Activated naive CD4-positive, alpha-beta T cell treated with anti-CD3 and anti-CD28 coated beads for 36 hours (primary cell): ENCODE measurements at places on chromosomes 7 and 10.

DNA sequence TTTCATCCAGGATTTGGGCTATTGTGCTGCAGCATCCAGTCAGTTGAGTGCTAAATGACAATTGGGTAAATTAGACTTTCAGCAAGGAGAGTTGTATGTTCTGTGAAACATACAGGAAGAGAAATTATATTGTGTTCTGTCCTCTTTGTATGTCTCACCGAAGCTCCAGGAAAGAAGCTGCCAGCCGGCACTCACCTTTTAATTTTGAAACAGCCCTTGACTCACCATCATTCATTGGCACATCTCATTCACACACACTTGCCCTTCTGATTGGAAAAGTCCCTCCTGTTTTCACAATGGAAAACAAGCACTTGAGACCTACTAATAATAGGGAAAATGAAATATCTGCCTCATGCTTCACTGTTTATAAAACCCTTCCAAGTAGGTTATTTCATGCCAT lies 495.6 kb downstream of the RPS24 start:
- DNase-seq = no peak

- no peak for DNase-seq
These were observed 399.0 kb downstream of the GRID1 start for GRCh38 chr10:85967594-85967993.

- no peak for DNase-seq
These were observed 42.5 kb downstream of the TACR2 start for GRCh38 chr10:69374242-69374641.

DNA sequence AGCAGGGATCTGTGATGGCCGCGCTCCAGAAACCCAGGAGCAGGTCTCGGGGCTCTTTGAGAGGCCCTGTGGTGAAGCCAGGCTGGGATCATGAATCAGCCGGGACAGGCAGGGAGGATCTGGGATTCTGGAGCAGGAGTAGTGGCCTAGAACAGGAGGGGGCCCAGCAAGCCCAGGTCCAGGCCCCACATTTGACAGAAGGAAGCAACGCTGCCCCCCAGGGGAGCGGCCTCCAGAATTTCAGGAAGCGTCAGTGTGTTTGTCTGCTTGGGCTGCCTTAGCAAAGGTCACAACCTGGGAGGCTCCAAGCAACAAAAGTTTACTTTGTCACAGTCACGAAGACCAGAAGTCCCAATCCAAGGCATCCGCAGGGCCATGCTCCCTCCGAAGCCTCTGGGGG lies 36.8 kb downstream of the CLRN3 start:
- DNase-seq = no peak

GRCh38 chr10:68284062-68285001 lies 47.5 kb upstream of the HNRNPH3 start:
- no peak for DNase-seq

GRCh38 chr7:45568536-45569289 lies 5.5 kb upstream of the ADCY1 start:
- DNase-seq = no peak

- DNase-seq = peak; percentile 100
These were observed at the start of gene FBXO24 for GRCh38 chr7:100586266-100587025. FBXO24 (plus strand) TSS chr7:100586328; CDS start chr7:100586626, 298 bp downstream.

- DNase-seq = no peak
These were observed 80.2 kb downstream of the PRTFDC1 start for GRCh38 chr10:24872049-24872789.

GRCh38 chr7:50317697-50318669 lies 13.5 kb downstream of the IKZF1 start:
- DNase-seq = peak; percentile 50

GRCh38 chr7:18693406-18693805 lies 197.9 kb downstream of the HDAC9 start:
- no peak for DNase-seq

- DNase-seq = peak; percentile 43
These were observed 78.5 kb downstream of the SHH start for GRCh38 chr7:155733582-155734444.

DNA sequence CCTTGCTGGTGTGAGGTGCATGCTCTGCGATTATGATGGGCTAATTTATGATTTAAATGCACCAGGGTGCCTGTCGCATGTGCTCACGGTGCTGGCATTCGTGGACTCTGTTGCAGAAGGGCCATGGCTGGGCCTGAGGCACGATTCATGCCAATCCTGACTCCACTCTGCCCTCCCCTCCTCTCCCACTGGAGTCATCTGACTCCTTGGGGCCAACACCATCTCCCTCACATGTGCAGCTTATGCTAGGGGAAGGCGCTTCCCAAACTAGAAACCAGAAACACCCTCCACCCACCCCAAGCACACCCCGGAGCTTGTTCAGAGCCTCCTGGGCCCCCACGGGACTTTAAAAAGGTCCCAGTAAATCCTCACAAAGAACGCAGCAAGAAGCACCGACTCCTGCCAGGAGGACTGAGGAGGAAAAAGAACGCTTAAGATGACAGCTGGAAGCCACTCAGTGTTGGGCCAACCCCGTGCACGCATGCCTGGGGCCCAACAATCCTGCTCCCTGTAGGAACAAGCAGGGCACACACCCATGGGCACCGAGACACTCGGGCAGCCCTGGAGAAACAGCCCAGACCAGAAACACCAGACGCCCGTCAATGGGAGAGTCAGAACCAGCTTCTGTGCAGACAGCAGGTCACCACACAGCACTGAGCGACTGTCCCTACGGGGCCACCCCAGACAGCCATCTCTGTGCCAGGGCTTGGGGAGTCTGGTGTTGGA lies 14.1 kb downstream of the BRI3 start:
- no peak for DNase-seq

GRCh38 chr7:128200376-128200775 lies 40.7 kb upstream of the LEP start:
- DNase-seq = no peak

GRCh38 chr10:131641231-131641630 lies 259.6 kb upstream of the PPP2R2D start:
- peak; percentile 63 for DNase-seq

DNA sequence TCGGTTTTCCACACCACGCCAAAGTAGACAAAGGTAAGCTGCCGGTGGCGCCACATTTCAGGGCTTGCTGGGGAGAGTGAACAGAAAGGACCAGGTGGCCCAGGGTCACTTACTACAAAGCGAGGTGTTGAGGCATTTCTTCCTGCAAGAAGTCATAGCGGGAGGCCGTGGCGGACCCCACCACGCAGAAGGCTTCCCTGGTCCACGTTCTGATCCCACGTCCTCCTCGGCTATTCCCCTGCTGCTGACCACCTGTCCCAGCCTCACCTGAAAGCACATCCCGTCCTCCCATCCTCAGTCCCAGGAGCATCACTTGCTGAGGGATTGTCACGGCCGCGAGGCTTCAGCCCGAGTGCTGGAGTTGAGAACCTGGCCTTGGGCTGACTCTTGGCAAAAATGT lies 139.2 kb downstream of the DYNC2I1 start:
- no peak for DNase-seq

DNA sequence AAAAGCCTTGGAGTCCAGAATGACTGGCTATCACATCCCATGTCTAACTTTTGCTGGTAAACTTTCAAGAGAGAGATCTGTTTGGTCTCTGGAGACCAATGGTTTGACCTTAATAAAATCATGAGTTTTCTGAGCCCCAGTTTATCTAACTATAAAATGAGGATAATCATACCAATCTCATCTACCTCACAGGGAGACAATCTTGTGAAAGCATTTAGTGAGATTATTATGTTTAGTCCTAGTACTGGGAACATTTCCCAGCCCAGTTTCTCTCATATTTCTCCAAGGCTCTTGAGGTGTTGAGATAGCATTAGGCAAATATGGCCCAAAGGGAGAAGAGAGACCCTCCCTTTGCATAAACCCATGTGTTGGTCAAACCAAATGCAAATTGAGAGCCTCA lies 25.8 kb downstream of the ABCC2 start:
- DNase-seq = no peak

GRCh38 chr7:25235471-25235870 lies 7.2 kb upstream of the NPVF start:
- DNase-seq = no peak

DNA sequence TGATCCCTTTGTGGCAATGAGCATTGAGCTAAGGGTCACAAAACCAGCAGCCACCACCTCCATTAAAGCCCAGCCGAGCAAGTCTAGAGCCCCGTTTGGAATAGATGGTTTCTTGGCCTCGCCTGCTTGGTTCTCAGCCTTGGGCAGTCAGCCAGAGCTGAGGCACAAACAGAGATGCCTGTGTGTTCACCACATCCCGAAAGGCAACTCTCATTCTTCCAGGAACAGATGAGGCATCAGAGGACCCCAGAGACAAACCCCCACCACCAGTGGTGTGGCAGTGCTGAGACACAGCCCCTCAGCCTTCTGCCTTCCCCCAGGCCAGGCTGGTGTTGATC lies 203.3 kb upstream of the ZMIZ1 start:
- no peak for DNase-seq

DNA sequence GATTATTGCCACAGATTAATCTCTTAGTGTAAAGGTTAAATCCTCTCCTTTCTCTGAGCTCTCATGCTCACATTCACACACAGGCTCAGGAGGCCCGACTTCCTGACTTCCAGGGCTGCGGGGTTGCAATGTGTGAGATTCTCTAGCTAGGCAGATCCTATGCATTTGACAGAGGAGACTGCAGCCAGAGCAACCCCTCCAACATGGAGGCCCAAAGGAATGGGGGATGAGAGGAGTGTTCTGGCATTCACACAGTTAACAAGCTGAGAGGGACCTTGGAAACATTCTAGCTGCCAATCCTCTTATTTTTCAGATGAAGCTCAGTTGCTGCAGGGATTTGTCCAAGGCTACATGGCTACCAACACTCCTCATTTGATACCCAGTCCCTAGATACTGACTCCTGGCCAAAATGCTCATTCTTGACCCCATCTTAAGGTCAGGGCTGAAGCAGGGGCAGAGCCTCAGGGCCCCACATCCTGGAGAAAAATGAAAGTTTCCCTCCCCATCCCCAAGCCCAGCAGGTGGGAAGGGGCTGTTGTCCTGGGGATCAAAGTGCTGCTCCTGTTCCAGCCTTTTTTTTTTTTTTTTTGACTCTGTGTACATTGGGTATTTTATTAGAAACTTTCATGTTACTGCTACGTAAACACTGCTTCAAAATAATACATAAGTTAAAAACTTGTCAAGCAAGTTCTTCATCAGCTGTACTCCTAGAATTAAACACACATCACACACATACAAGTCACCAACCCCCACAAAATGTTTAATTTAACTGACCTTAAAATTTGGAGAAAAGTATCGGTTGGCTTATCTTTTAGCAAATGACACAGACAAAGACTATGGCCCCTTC lies 325.6 kb downstream of the PLXNA4 start:
- DNase-seq = no peak

GRCh38 chr7:101156866-101157589 lies 2.8 kb downstream of the AP1S1 start:
- no peak for DNase-seq

GRCh38 chr7:391411-391951 lies 101.5 kb downstream of the FOXL3 start:
- no peak for DNase-seq

DNA sequence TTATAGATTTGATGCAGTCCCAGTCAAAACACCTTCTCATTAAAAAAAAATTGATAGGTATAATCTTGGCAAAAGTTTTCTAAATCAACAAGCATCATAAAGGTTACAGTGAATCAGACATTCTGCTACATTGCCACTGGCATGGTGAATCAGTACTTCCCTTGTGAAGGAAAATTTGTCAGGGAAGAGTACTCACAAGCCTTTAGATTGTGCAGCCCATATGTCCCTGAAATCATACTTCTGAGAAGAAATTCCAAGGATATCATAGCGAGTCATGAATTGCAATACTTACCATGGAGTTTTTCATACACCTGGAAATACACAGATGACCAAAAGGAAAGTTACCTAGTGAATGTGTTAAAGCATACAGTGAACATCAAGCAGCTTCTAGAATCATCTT lies 17.2 kb downstream of the VSTM2A start:
- DNase-seq = no peak

DNA sequence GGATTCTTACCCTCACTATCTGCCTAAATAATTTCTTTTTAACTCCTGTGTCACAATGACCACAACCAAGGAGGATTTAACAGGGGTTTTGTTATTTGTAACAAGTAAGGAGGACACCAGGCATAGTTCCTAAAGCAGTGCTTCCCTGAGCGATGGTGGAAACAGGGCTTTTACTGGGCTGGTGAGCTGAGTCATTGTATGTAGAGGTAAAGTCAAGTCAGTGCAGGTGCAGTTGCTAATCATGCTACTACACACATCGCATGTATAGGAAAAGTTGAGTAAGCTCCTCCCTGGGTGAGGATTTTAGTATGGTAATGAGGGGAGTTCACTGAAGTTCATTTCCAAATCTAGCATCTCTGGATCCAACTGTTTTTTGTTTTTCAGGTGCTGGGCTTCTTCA lies 22.9 kb upstream of the ABCA13 start:
- DNase-seq = no peak

DNA sequence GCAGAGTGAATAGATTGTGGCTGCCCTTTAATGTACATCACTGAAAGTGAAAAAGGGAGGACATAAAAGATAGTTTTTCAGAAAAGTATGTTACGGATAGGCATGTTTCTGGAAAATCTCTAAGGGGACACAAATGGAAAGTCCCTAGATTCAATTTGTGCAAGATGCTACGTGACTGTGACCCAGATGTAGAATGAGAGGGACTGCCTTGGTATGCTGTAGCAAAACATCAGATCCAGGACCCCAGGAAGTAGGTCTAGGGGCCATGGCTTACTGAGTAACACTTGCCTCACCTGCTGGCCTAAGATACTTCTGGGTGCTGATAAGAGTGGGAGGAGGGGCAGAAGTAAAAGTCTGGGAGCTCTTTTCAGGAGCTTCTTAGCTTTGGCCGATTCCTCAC lies 191.2 kb upstream of the PHYHIPL start:
- DNase-seq = no peak

DNA sequence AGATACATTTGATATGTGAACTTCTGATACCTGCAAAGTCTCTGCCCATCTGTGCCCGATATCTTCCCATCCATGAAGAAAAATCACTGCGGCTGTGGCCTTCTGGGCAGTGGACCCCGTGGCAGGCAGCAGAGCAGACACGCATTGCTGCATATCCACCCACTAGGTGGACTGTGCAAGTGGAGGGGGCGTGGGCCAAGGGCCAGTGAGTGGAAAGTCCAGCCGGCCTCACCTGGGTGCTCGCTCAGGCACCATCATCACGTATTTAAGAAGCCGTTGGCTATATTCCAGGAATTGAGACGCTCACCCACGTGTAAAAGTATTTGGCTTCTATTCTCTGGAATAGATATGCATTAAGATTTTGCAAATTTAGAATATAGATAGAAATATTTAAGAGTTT lies 30.8 kb upstream of the SLC13A1 start:
- no peak for DNase-seq

DNA sequence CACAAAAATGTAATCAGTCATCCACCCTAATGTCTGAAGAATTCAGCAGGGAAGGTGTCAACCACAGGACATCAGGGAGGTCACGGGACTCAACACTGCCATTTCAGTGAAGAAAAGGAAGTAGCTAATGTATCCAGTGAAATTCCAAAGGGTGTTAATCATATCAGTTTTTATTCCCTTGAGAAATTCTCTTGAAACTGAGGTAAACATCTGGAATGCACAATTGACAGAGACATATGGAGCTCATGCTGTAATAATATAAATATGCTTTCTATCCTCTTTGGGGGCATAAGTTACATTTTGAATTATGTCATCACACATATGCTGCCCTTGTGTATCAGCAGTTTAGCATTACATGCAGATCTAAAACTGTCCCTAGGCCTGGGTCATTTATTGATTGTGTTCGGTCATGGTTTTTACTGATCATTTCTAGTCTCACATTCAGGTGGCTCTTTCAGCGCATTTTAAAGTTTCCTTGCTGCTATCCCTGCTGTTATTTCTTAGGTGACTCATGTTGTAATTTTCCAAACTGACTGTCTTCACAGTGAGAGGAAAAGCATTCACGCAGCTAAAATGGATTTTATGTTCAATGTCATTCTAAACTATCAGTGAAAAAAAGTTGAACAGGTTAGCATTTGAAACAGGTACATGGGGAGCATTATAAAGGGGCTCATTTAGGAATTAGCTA lies 273.9 kb downstream of the TSPAN12 start:
- DNase-seq = no peak
